Ovary (tissue), 10 donors: ENCODE measurements at places on chromosomes 5 and 9. TPM values are rescaled to one million over a fixed set of nuclear protein-coding genes. Genes with fewer than 3 reads are reported as not detected.

GRCh38 chr9:21770871-21771560 lies 31.4 kb upstream of the MTAP start:
- DNase-seq: no peak

- DNase-seq: peak; percentile 66
Observed at GRCh38 chr5:181223729-181224389, 778 bp downstream of the TRIM41 start.

GRCh38 chr5:122916490-122916889 lies 71.1 kb downstream of the SNX24 start:
- no peak for DNase-seq

- no peak for DNase-seq
Observed at GRCh38 chr9:89078421-89078820, 87.2 kb downstream of the S1PR3 start.

The RASGRF2 gene
- total RNA-seq: 53.5 TPM

DNA sequence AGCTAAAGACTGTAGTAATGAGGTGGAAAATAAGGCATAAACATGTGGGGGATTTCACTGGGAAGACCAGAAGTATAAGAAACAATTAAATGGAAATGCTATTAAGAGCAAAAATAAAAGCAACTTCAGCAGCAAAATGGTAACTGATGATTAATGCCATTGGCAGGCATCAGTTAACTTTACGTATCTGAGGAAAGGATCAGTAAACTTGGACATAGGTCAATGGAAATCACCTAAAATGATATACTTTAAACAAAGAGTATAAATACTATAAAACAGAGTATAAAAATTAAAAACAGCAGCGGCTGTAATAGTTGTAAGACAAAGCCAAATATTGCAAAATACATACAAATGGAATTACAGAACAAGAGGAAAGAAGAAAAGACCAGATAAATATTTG lies 992.1 kb downstream of the DNAH5 start:
- DNase-seq: no peak
